ENCODE measurements at places on chromosomes 13 and 19.

- no peak for DNase-seq
Observed at GRCh38 chr13:73096638-73097037, 37.8 kb downstream of the KLF5 start.

GRCh38 chr13:93289842-93290241 lies 63.2 kb downstream of the GPC6 start:
- DNase-seq: no peak

- DNase-seq: no peak
Observed at GRCh38 chr19:40231544-40232424, 5.3 kb upstream of the CCNP start.

- DNase-seq: no peak
Observed at GRCh38 chr19:34241513-34242337, 12.6 kb upstream of the GARRE1 start.

GRCh38 chr19:31392464-31392863 lies 43.2 kb upstream of the TSHZ3 start:
- DNase-seq: no peak

DNA sequence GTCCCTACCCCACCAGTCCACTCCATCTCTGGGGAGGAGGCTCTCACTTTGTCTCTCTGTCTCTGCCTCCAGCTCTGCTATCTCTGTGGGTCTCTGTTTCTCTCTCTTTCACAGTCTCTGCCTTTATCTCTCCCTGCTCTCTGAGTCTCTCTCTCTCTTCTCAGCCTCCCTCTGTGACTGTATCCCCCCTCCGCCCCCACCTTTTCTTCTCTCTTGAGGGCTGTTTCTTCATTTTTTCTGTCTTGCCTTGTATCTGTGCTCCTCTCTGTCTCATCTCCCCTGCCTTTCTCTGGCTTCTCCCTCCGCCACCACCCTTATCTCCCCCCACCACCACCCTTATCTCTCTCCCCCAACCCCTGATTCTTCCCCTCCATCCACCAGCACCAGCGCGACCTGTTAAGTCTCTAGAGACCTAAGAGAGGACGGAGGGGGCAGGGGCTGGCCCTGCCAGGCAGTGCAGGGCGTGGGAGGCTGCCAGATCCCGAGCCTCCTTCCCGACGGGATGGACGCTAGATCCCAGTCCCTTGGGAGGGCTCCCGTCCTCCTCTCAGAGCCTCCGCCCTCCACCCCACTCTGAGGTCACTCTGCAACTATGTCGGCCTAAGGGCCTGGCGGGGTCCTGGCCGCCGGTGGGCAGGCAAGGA lies 1.0 kb downstream of the AXL start:
- DNase-seq: no peak

DNA sequence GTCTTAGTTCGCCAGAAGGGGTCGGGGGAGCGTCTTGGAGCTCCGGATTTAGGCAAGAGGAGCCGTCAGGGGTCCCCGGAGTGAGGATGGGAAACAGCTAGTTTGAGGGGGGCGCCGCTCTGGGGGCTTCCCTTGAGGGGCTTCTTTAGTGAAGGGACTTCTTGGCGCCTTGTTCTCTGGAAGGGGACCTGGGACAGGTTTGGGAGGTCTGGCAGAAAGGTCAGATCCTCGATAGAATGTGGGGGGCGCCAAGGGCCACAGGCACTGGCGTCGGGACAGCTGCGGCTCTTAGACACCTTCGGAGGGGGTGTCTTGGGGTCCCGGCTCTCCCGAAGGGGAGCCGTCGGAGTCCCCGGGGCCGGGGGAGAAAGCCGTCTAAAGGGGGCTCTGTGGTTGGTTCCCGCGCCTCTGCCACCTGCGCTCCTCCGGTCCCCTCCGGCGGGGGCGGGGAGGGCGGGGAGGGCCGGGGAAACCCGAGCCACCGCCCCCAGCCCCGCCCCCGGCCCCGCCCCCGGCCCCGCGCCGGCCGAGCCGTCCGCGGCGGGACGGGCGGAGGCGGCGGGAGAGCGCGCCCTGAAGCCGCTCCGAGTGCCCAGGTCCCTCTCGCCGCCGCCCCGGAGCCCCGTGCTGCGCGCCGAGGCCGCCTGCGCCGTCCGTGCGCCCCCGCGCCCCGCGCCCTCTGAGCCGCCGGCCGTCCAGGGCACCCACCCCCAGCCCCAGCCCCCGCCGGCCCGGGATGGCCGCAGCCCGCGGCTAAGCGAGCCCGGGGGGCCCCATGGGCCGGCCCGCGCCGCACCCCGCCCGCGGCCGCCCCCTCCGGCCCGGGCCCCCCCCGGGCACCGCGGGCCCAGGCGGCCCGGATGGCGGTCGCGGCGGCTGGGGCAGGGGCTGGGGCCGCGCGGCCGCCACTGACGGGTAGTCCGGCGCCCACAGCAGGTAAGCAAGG lies at the start of gene NRTN:
NRTN (plus strand) TSS at position 552 of the 946 bp plus-strand sequence. CDS start 19,099 bp downstream, outside the sequence.
- peak; percentile 70 for DNase-seq

DNA sequence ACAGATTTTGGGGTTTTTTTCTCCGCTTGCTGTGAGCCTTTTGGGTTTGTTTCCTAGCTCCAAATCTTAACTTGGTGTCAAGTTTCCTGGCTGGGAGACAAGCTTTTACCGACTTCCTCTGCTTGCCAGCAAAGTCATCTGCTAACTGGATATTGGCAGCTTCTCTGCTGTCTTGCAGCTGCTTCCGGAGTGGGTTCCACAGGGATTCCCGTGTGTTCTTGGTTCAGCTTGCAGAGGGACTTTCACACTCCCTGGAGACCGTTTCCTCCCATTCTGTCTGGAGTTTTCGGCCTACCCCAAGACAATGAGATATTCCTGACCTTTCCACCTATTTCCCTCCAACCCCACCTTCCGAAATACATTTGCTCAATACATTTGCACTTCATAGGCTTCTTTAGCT lies 2.2 kb upstream of the COLGALT1 start:
- DNase-seq: no peak

GRCh38 chr13:101325423-101325822 lies 90.9 kb downstream of the NALCN start:
- DNase-seq: no peak

- no peak for DNase-seq
Observed at GRCh38 chr19:5157186-5157585, 183.4 kb downstream of the PTPRS start.

GRCh38 chr13:40043764-40044163 lies 388.3 kb downstream of the COG6 start:
- no peak for DNase-seq

DNA sequence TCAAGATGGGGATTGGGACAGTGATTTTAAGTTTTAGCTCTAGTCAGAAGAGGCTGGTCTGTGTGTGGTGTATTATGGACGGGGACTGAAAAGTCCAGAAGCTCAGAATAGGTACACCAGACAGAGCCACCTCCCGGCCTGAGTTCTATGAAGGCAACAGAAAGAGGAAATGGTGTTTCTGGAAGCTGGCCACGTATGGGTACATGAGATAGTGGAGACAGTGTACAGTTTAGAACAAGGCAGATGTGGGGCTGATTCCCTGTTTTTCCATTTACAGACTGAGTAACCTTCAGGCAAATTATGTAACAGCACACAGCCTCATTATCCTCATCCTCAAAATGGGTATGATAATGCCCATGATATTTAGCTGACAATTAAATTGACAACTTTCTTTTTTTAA lies 1.3 kb downstream of the ZNF175 start:
- DNase-seq: no peak

DNA sequence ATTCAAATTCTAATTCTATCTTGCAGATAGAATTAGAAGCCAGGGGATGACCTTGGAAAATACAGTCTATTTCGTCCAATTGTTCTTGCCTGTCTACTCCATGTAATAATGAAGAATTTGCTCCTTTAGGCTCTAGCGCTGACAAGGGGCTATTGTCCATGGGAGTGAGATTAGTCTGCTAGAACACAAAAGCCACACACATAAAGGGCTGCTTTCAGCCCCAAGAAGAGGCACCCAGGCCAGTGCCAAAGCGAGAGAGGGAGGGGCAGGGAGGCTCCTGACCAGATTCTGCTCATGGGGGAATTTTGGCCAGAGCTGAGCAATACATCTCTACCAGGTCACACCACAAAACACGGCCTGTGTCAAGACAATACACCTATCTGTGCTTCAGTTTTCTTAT lies 1306.9 kb downstream of the UQCRFS1 start:
- DNase-seq: no peak

- no peak for DNase-seq
Observed at GRCh38 chr19:38151242-38151641, 72.8 kb downstream of the DPF1 start.

GRCh38 chr19:38904581-38905539 lies 5.1 kb downstream of the NFKBIB start:
- no peak for DNase-seq

DNA sequence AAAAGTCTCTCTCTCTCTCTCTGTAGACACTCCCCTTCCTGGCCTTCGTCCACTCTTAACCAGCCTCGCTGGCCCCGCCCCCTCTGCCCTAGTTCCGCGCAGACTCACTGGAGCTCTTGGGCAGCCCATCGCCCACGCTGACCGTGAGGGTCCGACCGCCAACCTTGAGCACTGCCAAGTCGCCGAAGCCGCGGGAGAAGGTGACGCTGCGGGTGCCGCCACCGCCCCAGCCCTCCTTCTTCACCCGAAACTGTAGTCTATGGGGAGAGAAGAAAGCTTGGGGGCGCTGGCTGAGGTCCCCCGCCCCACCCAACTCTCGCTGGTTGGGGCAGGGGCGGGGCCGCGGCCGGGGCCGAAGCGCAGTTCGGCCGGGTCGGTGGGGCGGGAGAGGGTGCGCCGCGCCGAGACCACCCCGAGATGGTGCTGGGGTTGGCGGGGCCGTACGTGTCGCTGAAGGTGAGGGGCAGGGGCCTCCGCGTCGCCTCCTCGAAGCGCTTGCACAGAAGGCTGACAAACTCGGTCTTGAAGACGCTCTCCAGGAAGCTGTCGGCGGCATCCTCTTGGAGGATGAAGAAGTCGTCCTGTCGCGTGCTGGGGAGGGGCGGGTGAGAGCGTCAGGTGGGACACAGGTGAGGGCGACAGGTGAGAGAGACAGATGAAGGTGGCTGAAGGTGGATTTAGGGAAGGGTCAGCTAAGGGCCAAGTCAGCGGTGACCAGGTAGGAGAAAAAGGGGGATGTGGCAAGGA lies 12.6 kb upstream of the ZNF414 start:
- no peak for DNase-seq

DNA sequence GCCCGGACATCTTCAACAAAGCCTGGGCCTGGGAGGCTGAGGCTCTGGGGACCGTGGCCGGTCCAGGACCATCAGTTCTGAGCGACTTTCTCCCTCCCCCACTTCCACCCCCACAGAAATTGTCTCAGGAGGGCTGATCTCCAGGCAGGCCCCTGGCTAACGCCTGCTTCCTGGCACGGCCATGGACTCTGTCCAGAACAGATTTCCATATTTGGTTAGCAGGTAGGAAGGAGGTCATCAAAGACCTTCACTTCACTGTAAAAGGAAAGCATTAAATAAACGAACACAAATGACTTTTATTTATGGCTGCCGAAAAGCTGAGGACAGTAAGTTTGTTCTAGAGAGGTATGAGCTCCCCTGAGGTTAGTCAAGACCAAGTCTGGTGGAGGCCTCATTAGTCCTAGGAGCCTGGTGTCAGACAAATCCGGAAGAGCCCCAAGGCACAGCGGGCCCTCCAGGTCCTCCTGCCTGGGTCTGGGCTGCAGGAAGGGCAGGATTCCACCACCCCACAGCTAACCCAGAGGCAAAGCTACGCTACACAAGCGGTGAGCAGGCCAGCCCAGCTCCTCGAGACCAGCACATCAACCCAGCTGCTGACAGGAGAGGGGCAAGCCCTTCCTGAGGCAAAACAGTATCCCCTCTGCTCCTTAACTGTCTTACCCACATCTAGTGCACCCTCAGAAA lies 4.6 kb upstream of the PLPP2 start:
- no peak for DNase-seq

- DNase-seq: no peak
Observed at GRCh38 chr13:101706651-101707050, 254.2 kb downstream of the ITGBL1 start.

DNA sequence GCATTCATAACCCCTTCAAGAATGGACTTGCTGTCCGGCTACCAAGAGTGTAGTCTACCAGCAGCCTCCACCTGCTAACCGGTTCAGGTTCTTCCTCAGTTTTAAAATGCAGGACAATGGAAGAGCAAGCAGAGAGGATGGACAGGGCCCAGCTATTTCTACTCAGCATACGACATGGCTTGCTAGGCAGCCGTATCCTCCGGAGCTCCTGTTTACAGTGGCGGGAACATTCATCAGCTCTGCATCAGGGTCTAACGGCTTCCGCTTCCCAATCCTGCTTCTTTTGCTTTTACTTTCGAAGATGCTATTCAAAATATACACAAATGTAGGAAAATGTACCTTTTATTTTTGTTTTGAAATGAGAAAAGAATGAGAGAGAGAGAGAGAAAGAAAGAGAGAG lies 118.5 kb downstream of the TRPC4 start:
- no peak for DNase-seq

DNA sequence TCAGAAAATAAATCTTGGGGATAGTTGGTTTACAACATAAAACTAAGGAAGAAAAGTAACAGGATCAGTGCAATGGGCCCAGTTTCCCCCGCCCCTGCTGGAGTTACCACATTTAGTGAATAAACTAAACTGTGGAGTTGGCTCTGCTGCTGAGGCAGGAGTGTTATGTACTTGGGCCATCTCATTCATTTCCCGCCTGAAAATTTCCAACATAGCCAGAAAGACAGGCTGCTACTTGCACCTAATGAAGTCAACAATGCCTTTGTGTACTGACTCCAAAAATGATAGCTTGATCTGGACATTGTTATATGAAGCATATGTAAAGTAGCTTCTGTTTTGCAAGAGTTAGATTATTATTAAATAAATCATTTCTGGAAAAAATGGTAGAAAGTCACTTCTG lies 7.9 kb upstream of the RNASEH2B start:
- no peak for DNase-seq
